Activated CD4-positive, alpha-beta T cell treated with anti-CD3 and anti-CD28 coated beads, Interleukin-2, amount 50 U/mL, for 1 hour (primary cell): ENCODE measurements at places on chromosomes 4 and X.

GRCh38 chrX:20511792-20512191 is 245.1 kb upstream of the RPS6KA3 start:
- no peak for DNase-seq

DNA sequence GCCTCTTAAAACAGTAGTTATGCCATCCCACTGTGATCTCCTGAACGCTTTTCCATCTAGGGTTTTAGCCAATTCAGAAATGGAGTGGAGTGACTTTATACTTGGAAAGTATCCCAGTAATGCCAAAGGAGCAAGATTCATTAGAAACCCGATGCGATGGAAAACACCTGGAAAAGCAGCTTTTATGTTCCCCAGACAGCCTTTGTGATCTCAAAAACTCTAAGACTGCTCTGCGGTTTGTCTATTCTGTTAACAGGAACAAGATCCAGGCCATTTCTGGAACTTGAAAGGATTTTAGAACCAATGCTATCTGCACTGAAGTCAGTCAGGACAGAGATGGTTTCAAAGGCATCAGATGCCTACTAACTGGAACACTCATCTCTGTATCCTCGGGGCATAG is 145.1 kb downstream of the APBB2 start:
- DNase-seq = no peak

DNA sequence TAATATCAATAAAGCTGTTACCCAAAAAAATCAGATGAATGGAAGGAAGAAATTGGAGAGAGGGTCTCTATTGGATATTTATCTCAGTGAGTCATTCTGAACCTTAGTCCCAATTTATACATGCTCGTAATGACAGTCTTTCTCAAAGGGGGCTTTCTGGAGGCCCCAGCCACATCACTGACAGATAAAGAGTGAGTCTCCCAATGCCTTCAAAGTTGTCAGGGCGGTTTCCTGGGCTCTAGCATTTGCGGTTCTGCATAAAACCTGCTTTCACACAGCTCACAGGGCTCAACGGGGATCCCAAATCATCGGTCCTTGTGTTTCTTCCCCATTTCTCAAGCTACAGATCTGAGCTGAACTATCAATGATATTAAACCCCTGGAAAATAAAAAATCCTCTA is 17.3 kb downstream of the TCEANC start:
- DNase-seq = no peak

GRCh38 chr4:114694770-114695169 is 96.2 kb downstream of the UGT8 start:
- DNase-seq = no peak

- DNase-seq = no peak
These were observed 2352.3 kb downstream of the PCDH7 start for GRCh38 chr4:33072298-33073089.

- no peak for DNase-seq
These were observed 38.5 kb downstream of the RAB33B start for GRCh38 chr4:139492429-139492828.

DNA sequence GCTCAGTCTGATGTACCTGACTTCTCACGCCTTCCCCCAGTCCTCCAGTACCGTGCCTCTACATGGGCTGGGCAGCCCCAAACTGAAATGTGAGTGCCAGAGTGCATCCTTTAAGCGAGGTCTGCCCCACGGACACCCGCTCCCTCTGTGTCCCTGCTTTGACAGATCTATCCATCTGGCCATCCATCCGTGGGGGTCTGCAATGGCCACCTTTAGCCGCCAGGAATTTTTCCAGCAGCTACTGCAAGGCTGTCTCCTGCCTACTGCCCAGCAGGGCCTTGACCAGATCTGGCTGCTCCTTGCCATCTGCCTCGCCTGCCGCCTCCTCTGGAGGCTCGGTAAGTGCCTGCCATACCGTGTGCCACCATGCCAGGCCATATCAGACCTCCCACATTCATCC is 827 bp downstream of the PORCN start:
- no peak for DNase-seq

- DNase-seq = no peak
These were observed 392.3 kb downstream of the PACRGL start for GRCh38 chr4:21092531-21092930.

DNA sequence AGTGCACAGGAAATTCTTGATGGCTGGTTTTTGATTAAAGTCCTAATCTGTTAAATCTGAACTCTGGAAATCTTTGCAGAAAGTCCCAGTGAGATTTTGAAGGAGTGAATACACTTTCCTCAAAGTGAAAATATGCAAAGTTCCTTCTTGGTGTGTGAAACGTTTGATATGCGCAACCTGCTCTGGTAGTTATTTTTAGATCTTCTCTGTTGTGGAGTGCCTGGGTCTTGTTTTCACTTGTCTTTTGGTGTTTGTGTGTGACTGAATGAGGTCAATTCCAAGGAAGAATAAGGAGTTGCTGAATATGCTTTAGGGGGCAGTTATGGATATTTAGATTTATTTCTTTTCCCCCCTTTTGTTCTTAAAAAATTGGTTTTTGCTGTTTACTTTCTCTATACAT is 41.7 kb downstream of the SCML1 start:
- no peak for DNase-seq

GRCh38 chr4:183903021-183903760 is 1.9 kb upstream of the STOX2 start:
- DNase-seq = no peak
